ENCODE measurements at places on chromosomes 1 and 21.
A peak's percentile ranks its signal among the peaks of the same experiment; 100 is the strongest.

- DNase-seq: no peak
Observed at GRCh38 chr1:9657521-9658032, 6.0 kb downstream of the PIK3CD start.

DNA sequence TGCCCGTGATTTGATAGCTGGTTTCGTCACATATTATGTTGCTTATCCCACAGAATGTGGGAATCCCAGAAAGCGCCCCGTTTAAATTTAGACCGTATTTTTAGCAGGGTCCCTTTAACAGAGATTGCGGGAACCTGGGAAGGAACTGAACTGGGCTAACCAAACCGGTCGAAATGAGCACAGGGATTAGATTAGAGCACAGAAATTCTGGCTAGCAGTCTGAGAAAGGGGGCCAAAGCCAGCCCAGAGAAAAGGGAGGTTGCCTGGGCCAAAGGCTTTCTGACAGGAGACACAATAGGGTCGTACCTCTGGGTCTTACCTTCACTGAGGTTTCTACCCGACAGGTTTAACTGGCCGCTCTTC is 327 bp downstream of the LRRC40 start:
- DNase-seq: no peak

DNA sequence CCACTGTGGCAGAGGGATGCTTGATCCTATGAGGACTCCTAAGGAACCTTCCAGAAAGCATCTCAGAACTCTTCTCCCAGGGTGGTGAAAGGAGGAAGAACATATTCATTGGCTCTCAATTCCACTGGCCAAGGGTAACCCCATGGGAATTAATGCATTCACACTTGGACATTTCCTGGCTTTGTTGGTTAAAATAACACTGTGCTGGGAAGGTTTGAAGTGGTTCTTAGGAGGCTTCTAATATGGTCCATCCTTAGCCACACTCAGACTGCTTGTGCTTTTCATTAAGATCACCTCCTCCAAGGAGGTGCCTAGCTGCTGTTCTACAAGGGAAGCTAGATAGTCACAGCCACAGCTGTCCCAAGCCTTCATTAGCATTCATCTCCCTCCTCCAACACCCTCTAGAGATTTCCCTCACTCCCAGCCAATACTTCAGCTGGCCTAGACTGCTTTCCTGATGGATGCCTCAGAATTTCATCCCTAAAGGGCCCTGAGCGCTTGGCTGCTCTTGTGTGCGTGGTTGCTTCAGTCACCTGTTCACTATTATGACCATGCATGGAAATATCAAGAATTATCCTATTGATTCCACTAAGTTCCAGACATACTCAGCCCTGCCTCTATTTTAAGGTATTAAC is 544.4 kb downstream of the PLPP3 start:
- no peak for DNase-seq

GRCh38 chr1:32988665-32989064 is 24.1 kb upstream of the RNF19B start:
- DNase-seq: no peak

DNA sequence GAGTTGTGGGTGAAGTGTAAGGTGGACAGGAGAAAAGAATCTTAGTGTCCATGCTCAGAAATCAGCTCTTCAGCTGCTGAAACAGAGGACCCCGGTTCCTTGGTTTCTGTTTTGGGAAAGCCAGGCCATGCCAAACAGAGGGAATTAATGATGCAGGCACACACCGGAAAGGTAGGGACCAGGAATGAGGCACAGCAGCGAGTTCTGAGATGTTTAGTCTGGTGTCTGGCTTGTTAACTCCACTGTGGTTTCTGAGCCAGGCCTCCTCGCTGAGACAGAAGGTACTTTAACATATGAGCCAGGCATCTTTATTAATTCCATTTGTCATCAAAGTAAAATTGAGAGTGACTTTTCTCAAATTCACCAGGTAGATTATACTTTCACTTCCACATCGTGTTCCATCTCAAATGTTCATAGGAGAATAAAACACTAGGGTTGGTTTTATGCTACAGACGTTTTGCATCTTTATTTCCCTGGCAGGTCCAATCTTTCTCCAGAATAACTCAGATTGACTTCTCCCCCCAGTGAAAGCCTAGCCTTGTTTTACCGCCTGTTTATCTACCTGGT is 23.5 kb downstream of the LRRC8D start:
- DNase-seq: peak; percentile 30

- no peak for DNase-seq
Observed at GRCh38 chr1:182841368-182841988, 2.3 kb downstream of the DHX9 start.
